A549 treated with AZD2906 at 1 μM for 4 hours (cell line): ENCODE measurements at places on chromosomes 13 and 19. TPM values are rescaled to one million over a fixed set of nuclear protein-coding genes. Genes with fewer than 3 reads are reported as not detected.

ZNF91 gene
- 0.09 to 0.38 TPM (median 0.15 TPM) in 5 replicates for total RNA-seq

GIPR gene
- total RNA-seq: 2.0 to 3.3 TPM (median 2.9 TPM) in 5 replicates

KDELR1 gene
- total RNA-seq: 392 to 442 TPM (median 433 TPM) in 5 replicates

OR7C1 gene
- total RNA-seq: not detected in 5 replicates

FPR3 gene
- not detected in 5 replicates for total RNA-seq

GAS6 gene
- 7.0 to 10.2 TPM (median 8.9 TPM) in 5 replicates for total RNA-seq

PSG7 gene
- 0.06 to 0.11 TPM (median 0.08 TPM) in 3 of 5 replicates, not detected in the others for total RNA-seq

TMPRSS9 gene
- 0.16 TPM in 1 of 5 replicates, not detected in the others for total RNA-seq

PRODH2 gene
- 0.14 to 0.56 TPM (median 0.23 TPM) in 5 replicates for total RNA-seq

CD33 gene
- total RNA-seq: 0.08 to 0.10 TPM (median 0.09 TPM) in 4 of 5 replicates, not detected in the other

CERS1 gene
- 3.6 to 5.3 TPM (median 5.0 TPM) in 5 replicates for total RNA-seq

APOC4 gene
- not detected in 5 replicates for total RNA-seq

POLD1 gene
- 48.0 to 80.8 TPM (median 75.0 TPM) in 5 replicates for total RNA-seq

ZNF135 gene
- total RNA-seq: not detected in 5 replicates

LRG1 gene
- 0.06 to 0.20 TPM (median 0.11 TPM) in 5 replicates for total RNA-seq

SERPINE3 gene
- 0.03 TPM in 1 of 5 replicates, not detected in the others for total RNA-seq

SLC6A16 gene
- 0.74 to 1.3 TPM (median 1.1 TPM) in 5 replicates for total RNA-seq

GNG8 gene
- total RNA-seq: not detected in 5 replicates
